Activated effector memory CD4-positive, alpha-beta T cell treated with Interleukin-2 at 50 U/mL for 16 hours (primary cell): ENCODE measurements at places on chromosomes 1 and 21.

GRCh38 chr1:80365359-80366021 lies 1359.0 kb upstream of the ADGRL4 start:
- no peak for DNase-seq

DNA sequence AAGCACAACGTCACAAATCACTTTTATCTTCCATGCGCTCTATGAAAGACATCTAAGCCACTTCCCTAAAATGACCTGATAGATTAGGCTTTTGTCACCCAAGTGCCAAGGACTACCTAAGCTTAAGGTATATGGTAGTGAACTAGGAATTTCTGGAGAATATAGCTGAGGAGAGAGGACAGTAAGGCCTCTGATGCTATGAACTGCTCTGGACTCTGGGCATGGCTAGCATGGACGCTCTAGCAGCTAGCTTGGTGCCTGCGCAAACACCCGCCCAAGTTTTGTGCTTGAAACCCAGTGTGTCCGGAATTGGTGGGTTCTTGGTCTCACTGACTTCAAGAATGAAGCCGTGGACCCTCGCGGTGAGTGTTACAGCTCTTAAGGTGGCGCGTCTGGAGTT lies 42.5 kb downstream of the OR10J5 start:
- no peak for DNase-seq

- DNase-seq = no peak
Measured at GRCh38 chr1:15962671-15963362, 13.1 kb downstream of the ZBTB17 start.

DNA sequence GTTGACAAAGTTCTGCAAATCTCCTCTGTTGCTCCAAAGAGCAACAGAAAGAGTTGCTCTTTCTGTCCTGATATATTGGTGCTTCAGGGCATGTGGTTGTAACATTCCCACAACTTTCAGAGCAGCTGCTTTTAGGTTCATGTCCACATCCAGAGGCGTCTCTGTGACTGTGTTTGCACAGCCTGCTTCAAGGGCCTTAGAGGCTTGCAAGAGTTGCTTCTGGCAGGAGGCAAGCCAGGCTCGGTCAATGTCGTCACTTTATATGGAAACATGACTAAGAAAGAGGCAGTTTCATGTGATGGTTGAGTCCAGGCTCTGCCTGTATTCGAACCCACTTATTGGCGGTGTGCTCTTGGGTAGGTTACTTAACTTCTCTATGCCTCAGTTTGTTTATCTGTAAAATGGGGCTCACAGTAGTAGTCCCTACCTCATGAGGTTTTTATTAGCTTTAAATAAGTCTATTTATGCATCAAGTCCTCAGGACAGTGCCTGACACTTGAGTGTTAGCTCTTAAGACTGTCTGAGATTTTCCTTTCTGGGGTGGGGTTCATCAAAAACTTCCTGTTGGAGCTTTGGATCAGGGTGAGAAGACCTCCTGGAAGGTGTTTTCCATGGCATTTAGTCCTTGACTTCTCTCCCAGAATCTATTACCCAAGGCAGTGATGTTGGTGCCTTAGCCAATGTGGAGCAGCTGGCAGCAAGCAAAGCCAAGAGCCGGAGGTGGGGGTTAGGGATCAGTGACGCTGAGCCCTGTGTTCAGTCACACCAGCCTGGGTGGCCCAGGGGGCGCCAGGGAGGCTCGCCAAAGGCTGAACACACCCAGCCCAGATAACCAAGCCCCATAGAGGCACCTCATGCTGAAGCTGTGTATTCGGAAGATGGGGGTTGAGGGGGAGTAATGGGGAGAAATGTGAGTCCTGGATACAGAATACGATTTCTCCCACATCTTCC lies 18.9 kb downstream of the LHX4 start:
- no peak for DNase-seq

- no peak for DNase-seq
Measured at GRCh38 chr1:187045371-187045770, 216.6 kb downstream of the PLA2G4A start.

- DNase-seq = no peak
Measured at GRCh38 chr1:40892354-40892753, 30.2 kb upstream of the CITED4 start.

GRCh38 chr1:214422137-214422671 lies 129.2 kb downstream of the PTPN14 start:
- DNase-seq = no peak

- no peak for DNase-seq
Measured at GRCh38 chr1:155769257-155769656, 80.4 kb downstream of the DAP3 start.

DNA sequence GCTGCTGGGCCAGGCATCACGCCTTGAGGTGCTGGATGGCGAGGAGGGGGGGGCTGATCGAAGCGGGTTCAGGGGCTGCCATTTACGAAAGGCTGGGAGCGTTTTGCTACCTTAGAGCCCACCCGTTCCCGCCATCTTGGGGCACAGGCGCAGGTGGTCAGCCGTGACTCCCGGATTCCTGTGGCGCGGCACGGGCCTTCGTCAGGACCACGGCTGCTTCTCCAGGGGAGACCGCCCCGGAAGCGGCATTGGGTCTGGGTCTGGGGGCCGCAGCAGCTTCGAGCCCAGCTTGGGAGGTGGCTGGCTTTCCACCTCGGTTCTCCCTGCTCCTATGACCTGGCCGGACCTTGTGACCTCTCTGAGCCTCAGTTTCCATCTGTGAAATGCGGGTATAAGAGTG lies 23.8 kb downstream of the SPSB1 start:
- DNase-seq = no peak

GRCh38 chr1:10033359-10033845 lies 644 bp downstream of the UBE4B start:
- DNase-seq = no peak

DNA sequence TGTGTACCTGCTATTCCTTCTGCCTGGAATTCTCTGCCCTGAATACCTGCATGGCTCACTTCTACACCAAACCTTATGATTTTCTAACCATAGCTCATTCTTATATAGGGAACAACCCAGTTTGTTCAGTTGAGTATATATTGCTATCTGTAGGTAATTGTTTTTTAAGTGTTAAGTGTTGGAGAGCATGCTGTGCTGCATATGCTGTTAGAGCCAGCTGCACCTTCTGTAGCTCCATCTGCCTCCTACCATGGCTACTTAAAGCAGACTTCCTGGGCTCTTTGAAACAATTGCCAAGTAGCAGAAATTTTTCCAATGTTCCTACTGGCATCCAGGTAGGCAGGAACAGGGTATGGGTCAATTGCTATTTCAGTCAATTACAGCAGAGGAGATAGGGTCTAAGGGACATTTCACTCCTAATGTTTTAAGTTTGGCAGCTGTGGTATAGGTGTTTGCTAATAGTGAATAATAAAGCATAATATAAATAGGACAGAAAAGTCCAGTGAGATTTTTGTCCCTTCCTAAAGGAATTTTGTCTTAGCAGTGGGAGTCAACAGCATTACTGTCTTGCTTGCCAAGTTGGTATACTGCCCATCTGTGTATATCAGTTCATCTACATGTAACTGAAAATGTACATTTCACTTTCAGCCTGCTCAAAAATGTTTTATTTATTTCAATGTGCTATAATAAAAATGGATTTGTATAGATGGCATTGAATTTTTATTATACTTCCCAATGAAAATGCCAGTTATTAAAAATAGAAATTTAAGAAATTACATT lies 34.0 kb upstream of the C1orf115 start:
- DNase-seq = no peak

- DNase-seq = no peak
Measured at GRCh38 chr1:26724926-26725325, 29.1 kb downstream of the ARID1A start.

DNA sequence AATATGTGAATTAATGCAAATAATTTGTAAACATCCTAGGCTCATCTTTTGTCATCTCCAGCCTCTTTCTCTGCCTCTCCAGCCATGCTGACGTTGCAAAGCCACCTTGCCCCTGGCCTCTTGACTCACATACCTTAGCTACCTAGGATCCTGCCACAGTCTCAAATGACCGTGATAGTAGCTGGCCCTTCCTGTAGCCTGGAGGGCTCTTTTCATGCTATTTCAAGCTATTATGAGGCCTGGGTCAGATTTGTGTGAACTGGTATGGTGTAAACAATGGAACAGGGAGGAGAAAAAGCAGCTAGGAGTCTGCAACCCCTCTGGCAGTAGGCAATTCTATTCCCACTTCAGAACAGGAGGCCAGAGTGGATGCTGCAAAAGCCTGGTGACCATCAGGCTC lies 337.7 kb downstream of the DISC1 start:
- no peak for DNase-seq

DNA sequence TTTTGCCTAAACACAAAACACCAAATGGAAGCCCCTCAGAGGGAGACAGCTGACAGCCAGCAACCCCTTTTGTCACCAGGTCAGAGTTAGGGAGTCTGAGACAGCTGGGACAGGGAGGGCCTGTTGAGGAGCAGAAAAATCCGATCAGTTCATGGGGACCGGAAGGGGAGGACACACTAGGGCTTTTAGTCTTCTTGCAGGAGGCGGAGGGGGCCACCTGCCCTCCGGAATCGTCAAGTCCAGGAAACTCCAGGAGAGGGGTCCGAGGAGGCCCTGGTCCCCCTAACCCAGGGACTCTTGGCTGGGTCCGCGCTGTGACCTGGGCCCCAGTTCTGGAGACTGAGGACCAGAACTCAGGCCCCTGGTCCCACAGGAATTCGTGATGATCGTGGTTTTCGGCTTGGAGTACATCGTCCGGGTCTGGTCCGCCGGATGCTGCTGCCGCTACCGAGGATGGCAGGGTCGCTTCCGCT lies 34.2 kb downstream of the KCNQ4 start:
- no peak for DNase-seq

- no peak for DNase-seq
Measured at GRCh38 chr21:36628761-36629460, 70.0 kb upstream of the SIM2 start.

DNA sequence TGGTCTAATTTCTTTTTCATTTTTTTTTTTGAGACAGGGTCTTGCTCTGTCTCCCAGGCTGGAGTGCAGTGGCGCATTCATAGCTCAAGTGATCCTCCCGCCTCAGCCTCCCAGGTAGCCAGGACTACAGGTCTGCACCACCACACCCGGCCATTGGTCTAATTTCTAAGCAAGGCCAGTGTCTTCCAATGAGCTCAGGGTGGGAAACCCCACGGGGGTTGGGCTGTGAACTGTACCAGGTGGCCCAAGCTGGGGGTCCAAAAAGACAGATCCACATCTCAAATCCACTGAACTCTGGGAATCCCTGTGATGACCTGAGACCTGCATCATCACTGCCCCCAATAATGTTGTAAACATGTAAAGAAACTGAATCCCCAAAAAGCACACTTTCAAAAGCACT lies 79.5 kb downstream of the BCAR3 start:
- no peak for DNase-seq

DNA sequence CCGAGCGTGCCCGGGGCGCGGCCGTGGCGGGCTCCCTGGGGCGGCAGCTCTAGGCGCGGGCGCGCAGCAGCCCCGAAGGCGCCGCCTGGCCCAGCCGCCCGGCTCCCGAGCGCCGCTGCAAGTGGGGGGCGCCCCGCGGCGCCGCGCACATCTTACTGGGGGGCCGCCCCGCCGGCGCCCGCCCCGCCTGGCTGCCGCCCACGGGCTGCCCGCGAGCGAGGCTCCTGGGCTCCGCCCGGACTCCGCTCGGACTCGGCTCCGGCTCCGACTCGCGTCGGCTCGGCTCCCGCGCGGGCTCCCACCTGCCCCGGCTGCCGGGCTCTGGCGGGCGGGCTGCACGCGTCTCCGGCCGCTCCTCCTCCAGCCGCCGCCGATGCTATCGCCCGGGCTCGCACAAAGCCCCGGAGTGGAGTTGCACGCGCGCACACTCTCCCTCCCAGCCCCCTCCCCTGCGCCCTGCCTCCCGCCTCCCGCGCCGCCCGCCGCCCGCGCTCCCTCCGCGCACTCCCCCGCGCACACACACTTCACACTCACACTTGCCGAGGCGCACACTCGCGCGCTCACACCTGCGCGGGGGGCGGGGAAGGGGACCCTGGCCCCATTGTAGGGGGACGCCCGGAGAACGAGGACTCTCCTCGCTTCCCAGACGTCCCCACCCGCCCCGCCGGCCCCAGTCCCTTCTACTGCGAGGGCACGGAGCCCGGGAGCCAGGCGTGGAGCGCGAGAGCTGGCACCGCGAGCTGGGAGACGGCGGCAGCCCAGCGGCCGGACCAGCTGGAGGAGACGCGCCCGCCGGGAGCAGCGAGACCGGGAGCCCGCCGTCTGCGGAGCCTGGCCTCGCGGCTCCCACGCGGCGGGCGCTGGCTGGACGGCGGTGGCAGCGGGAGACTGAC lies at the start of gene GRIK3:
Gene GRIK3, minus strand, starts transcription at position 395 of the 893 bp plus-strand sequence. CDS start 407 bp downstream, outside the sequence.
- DNase-seq = no peak

DNA sequence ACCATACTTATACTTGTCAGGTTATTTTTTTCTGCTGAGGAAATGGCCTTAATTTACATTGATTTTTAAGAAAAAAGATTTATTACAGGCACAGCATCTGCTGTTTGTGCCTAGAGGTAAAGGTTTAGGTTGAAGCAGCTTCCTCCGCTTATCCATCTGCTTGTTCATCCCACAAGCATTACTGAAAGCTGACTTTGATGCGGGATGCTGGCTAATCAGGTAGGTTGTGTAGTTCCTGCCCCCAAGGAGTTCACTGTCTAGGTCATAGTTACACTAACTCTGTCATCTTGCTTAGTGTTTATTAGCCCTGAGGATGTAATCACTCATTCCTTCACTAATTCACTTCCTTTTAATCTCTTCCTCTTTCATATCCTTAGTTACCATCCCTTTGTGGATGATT lies 377.7 kb upstream of the KAZN start:
- DNase-seq = no peak

DNA sequence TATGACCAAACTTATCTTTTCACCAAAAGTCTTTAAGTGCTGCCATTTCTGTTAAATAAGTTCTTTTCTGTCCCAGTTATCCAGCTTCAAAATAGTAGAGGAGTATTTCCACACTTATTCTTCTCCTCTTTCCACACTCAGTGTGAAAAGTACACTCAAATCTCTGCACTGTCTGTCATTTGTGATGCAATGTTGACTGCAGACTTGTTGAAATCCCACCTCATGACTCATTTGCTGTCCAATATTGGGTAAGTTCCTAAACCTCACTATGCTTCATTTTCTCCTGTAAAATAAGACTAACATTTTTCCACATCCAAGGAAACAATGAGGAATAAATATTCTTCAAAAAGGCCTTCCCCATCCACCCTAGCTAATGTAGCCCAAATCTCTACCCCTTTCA lies 17.5 kb downstream of the LRRIQ3 start:
- DNase-seq = no peak

DNA sequence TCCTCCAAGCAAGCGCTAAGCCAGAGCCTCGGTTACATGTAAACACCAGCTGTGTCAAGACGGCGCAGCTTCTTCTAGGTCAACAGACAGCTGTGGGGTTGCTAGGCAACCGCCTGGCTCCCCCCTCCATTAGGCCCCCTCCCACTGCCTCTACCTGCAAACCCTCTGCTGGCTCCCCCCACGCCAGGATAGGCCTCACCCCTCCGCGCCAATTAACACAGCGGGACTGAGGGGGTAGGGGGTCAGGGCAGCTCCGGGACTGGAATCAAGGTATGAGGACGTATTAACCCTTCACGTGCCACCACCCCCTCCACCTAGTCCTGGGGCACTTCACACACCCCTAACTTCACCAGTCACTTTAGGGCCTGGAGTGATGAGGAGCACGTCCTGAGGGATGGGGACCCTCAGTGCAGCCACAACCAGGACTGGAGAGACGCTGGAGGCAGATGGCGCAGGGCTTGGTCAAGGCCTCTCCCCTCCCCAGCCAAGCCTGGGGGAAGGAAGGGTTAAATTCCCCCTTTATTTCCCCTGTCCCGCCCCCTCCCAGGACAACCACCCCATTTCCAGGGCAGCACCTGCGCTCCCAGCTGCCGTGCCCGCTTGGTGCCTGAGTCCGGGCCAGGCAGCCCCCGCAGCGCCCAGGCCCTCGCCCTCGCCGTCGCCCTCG lies 37.4 kb upstream of the WASF2 start:
- peak; percentile 13 for DNase-seq
